Progenitor cell of endocrine pancreas (in vitro differentiated cells): ENCODE measurements at places on chromosomes 1 and 21. TPM values are rescaled to one million over a fixed set of nuclear protein-coding genes. Genes with fewer than 3 reads are reported as not detected.

Gene FAAH
- 36.6 and 38.6 TPM in 2 replicates for total RNA-seq

Gene BACE2
- 13.4 and 15.6 TPM in 2 replicates for total RNA-seq

Gene LCE1D
- total RNA-seq = not detected in 2 replicates

Gene GRIK3
- 0.38 and 0.41 TPM in 2 replicates for total RNA-seq

Gene VWA5B1
- total RNA-seq = 0.19 and 0.24 TPM in 2 replicates
